ENCODE measurements at places on chromosomes 5 and 9. TPM values are rescaled to one million over a fixed set of nuclear protein-coding genes. Genes with fewer than 3 reads are reported as not detected.

DNA sequence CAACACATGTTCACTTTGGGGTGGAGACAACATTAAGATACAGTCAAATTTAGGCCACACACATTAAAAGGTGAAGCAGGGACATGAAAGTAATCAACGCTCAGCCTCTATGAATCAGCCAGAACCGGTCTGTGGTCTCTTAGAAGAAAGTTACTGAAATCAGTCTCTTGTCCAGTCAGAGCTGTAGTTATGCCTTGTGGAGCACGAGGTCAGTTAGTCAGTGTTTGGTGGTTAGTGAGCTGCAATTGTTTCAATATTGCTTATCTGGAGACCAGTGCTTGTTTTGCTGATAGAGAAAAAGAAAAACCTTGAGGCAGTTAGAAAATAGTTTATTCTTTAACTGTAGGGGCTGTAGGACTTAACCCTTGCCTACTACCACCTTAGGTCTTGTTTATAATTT is 157.8 kb upstream of the RASEF start:
- no peak for DNase-seq
- H3K27me3 ChIP-seq: no peaks in the 10 kb centered on the region
- peaks cover 7% of the 10 kb centered on the region for H3K4me1 ChIP-seq
- no peak overlapping the region for H3K4me3 ChIP-seq
- H3K27ac ChIP-seq: no peak overlapping the region
- peaks cover 11% of the 10 kb centered on the region for H3K36me3 ChIP-seq

- H3K27ac ChIP-seq: no peak overlapping the region
- no peak for DNase-seq
Measured at GRCh38 chr9:73093740-73094379, 57.8 kb upstream of the ANXA1 start.

DNA sequence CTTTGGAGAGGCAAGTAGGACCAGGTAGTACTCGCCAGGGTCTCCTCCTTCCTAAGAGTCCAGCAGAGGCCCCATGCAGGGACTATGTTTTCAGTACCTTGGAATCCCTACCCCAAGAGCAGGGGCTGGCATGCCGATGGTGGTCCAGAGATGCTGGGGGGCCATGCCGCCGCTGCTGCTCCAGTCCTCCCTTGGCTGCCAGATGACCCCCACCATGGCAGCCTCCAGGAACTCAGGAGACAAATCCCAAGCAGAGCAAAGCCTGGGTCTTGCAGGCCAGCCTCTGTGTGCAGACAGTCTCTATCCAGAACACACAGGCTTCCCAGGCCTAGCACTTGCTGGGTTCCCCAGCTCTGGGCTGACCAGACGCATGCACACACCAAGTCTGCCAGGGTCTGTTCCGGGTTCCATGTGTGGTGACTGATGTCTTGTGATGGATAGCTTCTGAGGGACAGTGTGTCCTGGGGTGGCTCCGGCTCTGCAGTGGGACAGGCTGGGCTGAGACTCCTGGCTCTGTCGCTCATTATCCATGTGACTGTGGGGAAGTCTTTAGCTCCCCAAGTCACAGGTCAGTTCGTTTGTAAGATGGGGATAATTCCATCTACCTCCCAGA is 127.3 kb downstream of the CRB2 start:
- peaks cover 14% of the 10 kb centered on the region for H3K4me1 ChIP-seq
- H3K27ac ChIP-seq: no peak overlapping the region
- H3K27me3 ChIP-seq: no peaks in the 10 kb centered on the region
- no peaks in the 10 kb centered on the region for H3K36me3 ChIP-seq
- no peak overlapping the region for H3K4me3 ChIP-seq

DNA sequence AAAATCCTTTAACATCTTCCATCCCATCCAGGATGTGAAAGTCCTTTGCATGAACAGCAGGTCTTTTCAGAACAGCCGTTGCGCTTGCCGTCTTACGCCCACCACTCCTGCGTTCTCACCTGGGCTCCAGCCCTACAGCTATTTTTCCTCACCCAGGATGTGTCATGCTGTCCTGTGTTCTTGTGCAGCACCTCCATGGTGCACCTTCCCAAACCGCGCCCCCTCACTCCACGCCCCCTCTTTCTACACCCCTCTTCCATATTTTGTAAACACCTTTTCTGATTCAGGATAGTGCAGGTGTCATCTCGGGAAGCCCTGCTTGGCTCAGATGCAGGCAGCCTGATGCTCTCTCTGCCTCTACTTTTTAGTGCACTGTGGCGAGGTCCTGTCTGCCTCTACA is 18.4 kb downstream of the CAMK4 start:
- peaks cover 8% of the 10 kb centered on the region for H3K4me1 ChIP-seq
- DNase-seq: no peak
- no peak overlapping the region for H3K27ac ChIP-seq
- no peak overlapping the region for H3K4me3 ChIP-seq
- H3K27me3 ChIP-seq: no peaks in the 10 kb centered on the region

TPM2 gene
- total RNA-seq: 188 TPM

DNA sequence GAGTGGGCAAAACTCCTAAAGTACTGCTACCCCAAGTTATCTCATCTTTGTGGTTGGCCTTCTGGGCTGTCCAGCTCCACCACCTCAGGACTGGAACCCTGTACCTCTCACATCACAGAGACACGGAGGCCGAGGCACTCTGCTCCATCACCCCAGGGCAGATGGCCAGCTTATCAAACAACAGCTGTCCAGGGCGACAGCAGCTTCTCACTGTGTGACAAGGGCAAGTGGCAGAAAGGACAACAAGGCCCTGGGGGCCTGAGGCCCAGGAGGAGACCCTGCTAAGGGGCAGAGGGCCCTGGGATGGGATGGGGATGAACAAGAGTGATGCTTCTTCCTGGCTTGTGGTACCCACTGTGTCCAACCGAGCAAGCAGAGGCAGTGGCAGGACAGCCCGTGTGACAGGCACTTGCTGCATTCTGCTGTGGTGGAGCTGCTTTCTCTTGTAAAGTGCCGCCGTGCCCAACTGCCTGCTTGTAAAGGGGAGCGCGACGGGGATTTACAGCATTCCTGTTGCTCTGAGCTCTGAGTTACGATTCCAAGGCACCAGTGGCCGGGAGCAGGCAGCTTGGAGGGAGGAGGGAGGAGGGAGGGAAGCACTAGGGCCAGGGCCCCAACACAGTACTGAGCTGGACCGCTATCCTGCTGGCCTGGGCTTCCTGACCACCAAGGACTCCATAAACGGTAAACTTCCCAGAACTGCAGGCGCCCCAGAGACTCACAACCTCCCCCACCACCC is 71.2 kb downstream of the SHB start:
- DNase-seq: peak; percentile 51
- H3K4me3 ChIP-seq: peak overlapping the region; percentile 34
- H3K27me3 ChIP-seq: peaks cover 31% of the 10 kb centered on the region
- H3K36me3 ChIP-seq: no peaks in the 10 kb centered on the region
- H3K4me1 ChIP-seq: peaks cover 64% of the 10 kb centered on the region

TGFBI gene
- total RNA-seq: 2.3 TPM

CDC25C gene
- 3.2 TPM for total RNA-seq

GRCh38 chr5:53017383-53017782 is 28.2 kb downstream of the ITGA2 start:
- no peak for DNase-seq
- H3K27me3 ChIP-seq: peaks cover 2% of the 10 kb centered on the region
- no peak overlapping the region for H3K4me3 ChIP-seq
- no peaks in the 10 kb centered on the region for H3K36me3 ChIP-seq
- no peaks in the 10 kb centered on the region for H3K4me1 ChIP-seq
- H3K27ac ChIP-seq: no peak overlapping the region

DNA sequence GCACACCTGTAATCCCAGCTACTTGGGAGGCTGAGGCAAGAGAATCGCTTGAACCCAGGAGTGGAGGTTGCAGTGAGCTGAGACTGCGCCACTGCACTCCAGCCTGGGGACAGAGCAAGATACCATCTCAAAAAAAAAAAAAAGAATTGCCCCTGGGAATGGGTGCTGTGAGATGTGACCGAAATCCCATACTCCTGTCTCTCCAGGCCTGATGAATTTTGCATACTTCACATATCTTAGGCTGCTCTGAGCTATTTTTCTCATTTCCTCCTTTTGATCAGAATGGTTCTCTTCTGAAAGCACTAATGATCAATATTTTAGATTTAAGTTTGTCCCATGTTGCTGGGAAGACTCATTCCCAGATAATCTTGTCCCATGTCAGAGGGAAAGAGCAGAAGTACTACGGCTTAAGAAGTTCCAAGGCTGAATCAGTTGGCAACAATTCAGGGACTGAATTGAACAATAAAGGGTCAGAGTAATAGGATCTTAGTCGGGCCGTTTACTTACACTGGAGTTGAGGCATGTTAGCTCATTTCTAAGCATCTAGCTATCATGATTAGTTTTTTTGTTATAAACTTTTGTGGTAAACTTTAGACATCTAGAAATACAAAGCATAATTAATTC is 44.2 kb upstream of the TENT2 start:
- H3K36me3 ChIP-seq: no peaks in the 10 kb centered on the region
- DNase-seq: no peak
- H3K4me3 ChIP-seq: no peak overlapping the region
- peaks cover 2% of the 10 kb centered on the region for H3K4me1 ChIP-seq

LRRC19 gene
- total RNA-seq: not detected

Measured in glutamatergic neuron (in vitro differentiated cells).